ENCODE measurements at places on chromosomes 12 and 14. TPM values are rescaled to one million over a fixed set of nuclear protein-coding genes. Genes with fewer than 3 reads are reported as not detected.

BDKRB2 gene
- total RNA-seq, result 1.1 TPM

KRT83 gene
- total RNA-seq, result 2.4 TPM

KLRB1 gene
- not detected for total RNA-seq

CELA1 gene
- total RNA-seq, result not detected

SMCO2 gene
- total RNA-seq, result 0.11 TPM

TAMALIN gene
- total RNA-seq, result 0.82 TPM

KCNC2 gene
- total RNA-seq, result not detected

RTL1 gene
- total RNA-seq, result 0.27 TPM

FSCB gene
- not detected for total RNA-seq

BEGAIN gene
- 6.1 TPM for total RNA-seq

LAG3 gene
- 0.90 TPM for total RNA-seq

All from A549 treated with dexamethasone at 1 μM for 4 hours (cell line).